Mononuclear cell (primary cell): ENCODE measurements at places on chromosomes 6 and 20. TPM values are rescaled to one million over a fixed set of nuclear protein-coding genes. Genes with fewer than 3 reads are reported as not detected.

Gene SPACA1
- not detected for total RNA-seq

Gene CFAP61
- not detected for total RNA-seq

Gene SPTLC3
- 1.0 TPM for total RNA-seq

Gene MOCS1
- 0.63 TPM for total RNA-seq

Gene TRIM40
- total RNA-seq: 1.4 TPM

Gene SLC17A1
- not detected for total RNA-seq

Gene CST5
- not detected for total RNA-seq

Gene CD40
- 10.2 TPM for total RNA-seq

Gene DNAH8
- total RNA-seq: 0.10 TPM

Gene IER3
- total RNA-seq: 546 TPM

Gene COMMD7
- total RNA-seq: 37.6 TPM

Gene DUSP15
- total RNA-seq: not detected

Gene NKAIN2
- not detected for total RNA-seq

Gene UNC5CL
- 1.2 TPM for total RNA-seq

Gene TNNC2
- 0.73 TPM for total RNA-seq

Gene DSP
- total RNA-seq: 0.94 TPM

Gene DZANK1
- total RNA-seq: 0.84 TPM

Gene DLK2
- total RNA-seq: 0.31 TPM

Gene MYCT1
- 2.5 TPM for total RNA-seq

Gene PBOV1
- not detected for total RNA-seq

Gene TBC1D22B
- total RNA-seq: 5.9 TPM

Gene FAM8A1
- total RNA-seq: 25.7 TPM

Gene ZNF311
- total RNA-seq: 0.10 TPM
